Brain (organoid and tissue), 16 donors: ENCODE measurements at places on chromosomes 5 and 9.

DNA sequence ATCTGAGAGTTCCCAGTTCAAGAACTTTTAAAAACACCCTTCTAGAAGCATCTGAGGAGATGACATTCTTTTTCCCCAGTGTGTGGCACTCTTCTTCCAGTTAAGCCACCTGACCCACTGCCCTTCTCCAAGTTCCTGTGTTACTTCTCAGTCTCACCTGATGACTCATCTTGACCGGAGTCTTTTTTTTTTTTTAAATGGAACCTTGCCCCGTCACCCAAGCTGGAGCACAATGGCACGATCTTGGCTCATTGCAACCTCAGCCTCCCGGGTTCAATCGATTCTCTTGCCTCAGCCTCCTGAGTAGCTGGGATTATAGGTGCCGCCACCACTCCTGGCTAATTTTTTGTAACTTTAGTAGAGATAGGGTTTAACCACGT lies 224.1 kb upstream of the DAB2 start:
- DNase-seq: no peak

DNA sequence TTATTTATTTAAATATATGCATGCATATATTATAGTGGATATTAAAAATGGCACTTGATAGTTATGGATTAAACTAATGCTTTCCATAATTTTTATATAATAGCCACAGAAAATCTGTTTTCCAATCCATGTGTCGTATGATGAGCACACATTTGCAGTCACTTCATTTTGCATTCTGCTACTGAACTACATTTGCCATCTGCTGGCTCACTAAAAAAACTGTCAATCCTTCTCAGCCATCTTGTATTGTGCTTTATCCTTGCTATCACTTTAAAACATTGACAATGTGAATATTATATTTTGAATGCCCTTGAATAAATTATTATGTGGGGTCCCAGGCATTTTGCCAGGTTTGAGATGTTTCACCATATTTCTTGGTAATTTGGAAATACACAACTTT lies 586.6 kb downstream of the DNAH5 start:
- peak; percentile 29 for DNase-seq

- peak; percentile 26 for DNase-seq
These were observed 236.5 kb downstream of the DMRTA1 start for GRCh38 chr9:22682961-22683699.

GRCh38 chr5:96655506-96655905 lies 6.7 kb upstream of the CAST start:
- DNase-seq: no peak

DNA sequence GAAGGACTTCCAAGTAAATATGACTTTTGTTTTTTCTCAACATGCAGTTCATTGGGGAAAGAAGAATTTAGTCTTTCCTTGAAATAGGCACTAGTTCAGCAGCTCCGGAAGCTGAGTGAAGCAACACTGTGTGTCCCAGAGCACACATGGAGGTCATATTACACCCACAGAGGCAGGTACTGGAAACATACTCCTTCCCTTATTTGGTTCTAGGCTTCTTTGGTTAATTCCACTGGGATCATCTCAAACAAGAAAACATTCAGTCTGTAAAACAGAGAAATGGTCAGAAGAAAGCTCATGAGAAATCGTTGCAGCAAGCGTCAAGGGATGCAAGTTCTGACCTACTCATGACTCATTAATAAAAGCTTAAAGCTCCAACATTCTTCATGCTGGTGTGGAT lies 175.1 kb upstream of the PCSK5 start:
- no peak for DNase-seq

DNA sequence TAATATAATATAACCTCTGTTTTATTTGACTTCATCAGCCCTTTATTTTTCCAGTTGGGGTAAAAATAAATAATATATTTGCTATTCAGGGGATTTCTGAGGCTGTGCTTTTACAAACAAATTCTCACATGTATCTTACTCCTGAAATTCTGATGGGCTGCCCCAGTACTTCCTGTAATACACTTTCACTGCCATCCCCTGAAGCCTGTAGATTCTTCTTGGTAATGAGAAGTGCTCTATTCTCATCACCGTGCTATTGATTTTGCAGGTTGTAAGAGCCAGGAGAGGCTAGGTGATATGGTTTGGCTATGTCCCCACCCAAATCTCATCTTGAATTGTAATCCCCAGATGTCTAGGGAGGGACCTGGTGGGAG lies 91.9 kb upstream of the CEP78 start:
- DNase-seq: no peak

- peak; percentile 64 for DNase-seq
These were observed 229.2 kb upstream of the MAP3K1 start for GRCh38 chr5:56585999-56586691.

DNA sequence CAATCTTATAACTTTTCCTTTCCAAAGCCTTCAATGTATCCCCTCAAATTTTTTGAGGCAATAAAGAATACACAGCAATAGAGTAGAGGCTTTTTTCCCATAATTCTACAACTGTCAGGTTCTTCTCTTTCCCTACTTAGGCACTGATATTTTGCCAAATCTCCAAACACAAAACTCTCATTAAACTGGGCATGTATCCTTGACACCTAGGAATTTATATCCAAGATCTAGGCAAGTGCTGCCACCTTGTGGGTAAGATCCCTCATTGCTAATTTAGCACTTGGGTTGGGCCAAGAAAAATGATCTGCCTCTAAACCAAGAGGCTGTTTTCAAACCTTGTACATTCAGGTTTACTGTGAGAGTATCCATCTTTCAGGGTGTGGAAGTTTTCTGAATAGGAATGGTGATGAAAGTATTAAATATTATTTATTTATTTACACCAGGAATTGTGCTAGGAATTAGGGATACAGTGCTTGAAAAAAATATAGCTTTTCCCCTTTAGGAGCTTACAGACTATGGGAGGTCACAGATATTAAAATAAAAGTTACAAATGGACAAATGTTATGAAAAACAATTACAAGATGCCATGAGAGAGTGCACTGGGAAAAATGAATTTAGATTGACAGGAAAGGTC lies 17.6 kb downstream of the TSTD2 start:
- peak; percentile 87 for DNase-seq

GRCh38 chr9:130287736-130288135 lies 22.2 kb downstream of the HMCN2 start:
- DNase-seq: peak; percentile 19

GRCh38 chr5:51276250-51276649 lies 107.0 kb upstream of the ISL1 start:
- no peak for DNase-seq

DNA sequence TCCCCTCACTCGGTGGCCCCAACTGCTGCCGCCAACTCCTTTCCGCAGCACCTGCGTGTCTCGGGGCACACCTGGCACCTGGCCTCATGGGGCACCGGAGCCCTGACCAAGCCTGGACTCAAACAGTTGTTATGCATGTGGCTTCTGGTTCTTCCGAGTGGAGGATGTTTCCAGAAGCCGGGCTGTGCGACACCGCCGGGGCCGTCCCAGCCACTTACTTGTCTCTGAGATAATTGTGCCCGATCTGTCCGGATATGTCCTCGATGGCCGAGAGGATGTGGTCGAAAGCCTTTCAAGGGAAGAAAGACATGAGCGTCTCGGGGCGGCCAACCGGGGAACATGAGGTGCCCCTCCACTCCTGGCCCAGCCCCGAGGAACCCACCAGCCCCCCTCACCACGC lies 38.4 kb downstream of the EXOC3 start:
- no peak for DNase-seq

- no peak for DNase-seq
These were observed 66.9 kb downstream of the SPATA31C2 start for GRCh38 chr9:88071331-88071730.

DNA sequence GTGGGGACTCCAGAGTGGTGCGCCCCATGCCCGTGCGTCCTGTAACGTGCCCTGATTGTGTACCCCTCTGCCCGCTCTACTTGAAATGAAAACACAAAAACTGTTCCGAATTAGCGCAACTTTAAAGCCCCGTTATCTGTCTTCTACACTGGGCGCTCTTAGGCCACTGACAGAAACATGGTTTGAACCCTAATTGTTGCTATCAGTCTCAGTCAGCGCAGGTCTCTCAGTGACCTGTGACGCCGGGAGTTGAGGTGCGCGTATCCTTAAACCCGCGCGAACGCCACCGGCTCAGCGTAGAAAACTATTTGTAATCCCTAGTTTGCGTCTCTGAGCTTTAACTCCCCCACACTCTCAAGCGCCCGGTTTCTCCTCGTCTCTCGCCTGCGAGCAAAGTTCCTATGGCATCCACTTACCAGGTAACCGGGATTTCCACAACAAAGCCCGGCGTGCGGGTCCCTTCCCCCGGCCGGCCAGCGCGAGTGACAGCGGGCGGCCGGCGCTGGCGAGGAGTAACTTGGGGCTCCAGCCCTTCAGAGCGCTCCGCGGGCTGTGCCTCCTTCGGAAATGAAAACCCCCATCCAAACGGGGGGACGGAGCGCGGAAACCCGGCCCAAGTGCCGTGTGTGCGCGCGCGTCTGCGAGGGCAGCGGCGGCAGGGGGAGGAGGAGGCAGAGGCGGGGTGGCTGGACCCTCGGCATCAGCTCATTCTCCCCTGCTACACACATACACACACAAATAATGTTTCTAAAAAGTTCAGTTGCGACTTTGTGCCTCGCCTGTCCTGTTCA lies 668 bp downstream of the GLIS3 start:
- peak; percentile 48 for DNase-seq

DNA sequence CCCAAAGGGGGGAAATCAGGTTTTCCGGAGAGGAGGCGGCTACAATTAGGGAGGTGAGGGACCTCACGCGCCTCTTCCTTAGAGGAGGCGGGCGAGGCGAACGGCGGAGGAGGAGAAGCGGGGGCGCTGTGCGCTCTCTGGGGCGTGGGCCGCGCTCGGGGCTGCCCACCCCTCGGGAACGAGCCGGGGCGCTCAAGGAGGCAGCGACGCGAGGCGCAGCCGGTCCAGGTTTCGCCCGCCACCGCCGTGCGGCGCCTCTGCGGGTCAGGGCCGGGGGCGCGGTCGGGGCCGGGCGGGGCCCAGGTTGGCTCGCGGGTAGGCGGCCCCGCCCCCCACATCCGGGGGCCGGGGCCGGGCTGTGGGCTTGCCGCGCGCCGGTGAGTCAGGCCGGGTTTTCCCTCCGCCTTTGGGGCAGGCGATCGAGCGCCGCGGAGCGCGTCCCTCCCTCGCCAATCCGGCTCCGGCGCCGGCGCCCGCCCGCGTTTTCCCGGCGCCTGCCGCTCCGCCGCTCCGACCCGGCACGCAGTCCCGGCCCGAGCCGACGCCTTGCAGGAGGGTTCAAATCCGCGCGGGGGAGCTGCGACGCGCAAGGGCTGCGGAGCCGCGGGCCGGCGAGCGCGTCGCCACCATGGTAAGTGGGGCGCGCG lies at the start of gene N4BP3:
Gene N4BP3, plus strand, starts transcription at position 392 of the 647 bp plus-strand sequence. CDS start 6,052 bp downstream, outside the sequence.
- peak; percentile 87 for DNase-seq
